ENCODE measurements at places on chromosomes 5 and 9. TPM values are rescaled to one million over a fixed set of nuclear protein-coding genes. Genes with fewer than 3 reads are reported as not detected.

DNA sequence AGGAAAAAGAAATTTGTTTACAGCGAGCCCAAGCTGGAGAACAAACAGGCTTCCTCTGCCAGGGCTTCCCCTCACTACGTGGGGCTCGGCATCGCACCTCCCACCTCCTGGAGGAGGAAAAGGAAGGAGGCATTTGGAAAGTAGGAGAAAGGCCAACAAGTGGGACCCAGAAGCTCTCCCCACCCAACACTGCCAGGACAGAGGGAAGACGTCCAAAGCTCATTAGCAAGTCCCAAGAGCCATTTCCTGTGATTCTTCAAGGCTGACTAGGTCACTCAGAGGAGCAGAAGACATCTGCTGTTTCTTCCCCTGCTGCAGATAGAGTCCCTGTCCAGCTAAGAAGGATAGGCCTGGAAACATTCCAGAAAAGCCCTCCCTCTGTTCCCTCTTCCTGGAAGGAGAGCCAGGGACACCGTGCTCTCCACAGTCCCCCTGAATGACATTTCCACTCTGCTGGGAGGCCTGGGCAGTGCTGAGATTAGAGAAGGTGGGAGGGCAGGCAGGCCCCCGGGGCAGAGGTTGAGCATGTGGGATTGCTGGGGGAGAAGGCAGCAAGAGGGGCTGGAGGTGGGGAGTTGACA lies 57.0 kb upstream of the NEURL1B start:
- H3K4me3 ChIP-seq: no peak overlapping the region
- H3K4me1 ChIP-seq: no peaks in the 10 kb centered on the region
- no peak for DNase-seq

- DNase-seq: no peak
- no peaks in the 10 kb centered on the region for H3K36me3 ChIP-seq
- no peaks in the 10 kb centered on the region for H3K27me3 ChIP-seq
These were observed 467.6 kb downstream of the KIF4B start for GRCh38 chr5:155481182-155481581.

DNA sequence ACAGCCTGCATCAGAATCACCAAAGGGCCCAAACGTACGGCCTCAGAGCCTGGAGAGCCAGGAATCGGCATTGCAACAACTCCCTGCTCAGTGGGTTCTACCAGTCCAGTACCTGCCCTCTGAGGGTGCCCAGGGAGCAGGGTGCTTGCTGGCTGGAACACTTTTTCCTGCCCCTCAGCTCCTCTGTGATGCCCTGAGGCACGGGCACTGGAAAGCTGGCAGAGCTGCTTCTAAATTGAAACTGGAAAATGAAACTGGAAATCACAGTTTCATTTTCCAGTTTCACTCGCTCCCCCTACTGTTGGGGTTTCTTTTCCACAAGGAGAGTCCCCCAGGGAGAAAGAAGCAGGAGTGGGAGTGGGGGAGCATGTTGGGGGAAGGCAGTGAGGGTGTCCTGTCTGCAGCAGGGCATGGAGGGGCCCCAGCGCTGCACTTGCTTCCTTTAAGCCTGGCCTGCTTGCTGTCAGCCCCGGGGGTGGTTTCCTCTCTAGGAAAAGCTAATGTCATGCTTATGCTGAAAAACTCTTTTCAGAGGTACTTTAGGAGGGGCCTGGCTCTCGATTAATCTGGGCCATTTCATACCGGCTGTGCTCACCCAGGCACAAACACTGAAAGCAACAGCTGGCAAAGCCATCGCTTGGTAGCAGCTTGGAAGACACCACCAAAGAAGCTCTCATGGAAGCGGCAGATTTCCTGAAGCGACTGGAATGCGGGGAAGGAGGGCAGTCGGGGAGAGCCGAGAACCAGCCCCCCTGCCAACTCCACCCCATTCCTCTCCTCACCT lies 26.2 kb downstream of the IRF1 start:
- peak overlapping the region; percentile 67 for H3K4me3 ChIP-seq
- H3K27me3 ChIP-seq: no peaks in the 10 kb centered on the region
- H3K36me3 ChIP-seq: peaks cover 54% of the 10 kb centered on the region
- DNase-seq: no peak
- peak overlapping the region; percentile 91 for H3K27ac ChIP-seq

- H3K27ac ChIP-seq: peak overlapping the region; percentile 80
- H3K36me3 ChIP-seq: peaks cover 18% of the 10 kb centered on the region
- H3K27me3 ChIP-seq: no peaks in the 10 kb centered on the region
- H3K4me1 ChIP-seq: peaks cover 23% of the 10 kb centered on the region
- peak; percentile 67 for DNase-seq
These were observed 612 bp upstream of the BBLN start for GRCh38 chr9:128159522-128159783.

Gene SNX24
- total RNA-seq: 9.2 TPM
